ENCODE measurements at places on chromosomes 6 and 20.

DNA sequence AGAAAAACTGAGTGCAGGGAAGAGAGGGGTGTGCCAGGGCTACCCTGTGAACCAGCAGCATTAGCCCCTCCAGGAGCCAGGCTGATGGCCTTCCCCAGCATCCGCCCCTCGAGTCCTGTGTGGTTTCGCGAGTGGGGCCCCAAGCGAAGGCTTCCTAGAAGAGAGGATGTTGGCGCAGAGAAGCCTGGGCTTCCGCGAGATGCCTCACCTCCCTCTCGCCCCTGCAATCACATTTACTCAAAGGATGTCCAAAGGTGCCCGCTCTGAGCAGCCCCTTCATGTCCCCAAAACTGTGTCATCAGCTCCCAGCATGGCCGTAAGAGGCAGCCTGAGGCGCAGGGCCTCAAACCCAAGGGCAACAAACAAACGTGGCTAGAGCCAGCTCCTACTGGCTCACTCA, 111.7 kb downstream of the PREX1 start:
- DNase-seq = no peak

- DNase-seq = no peak
Measured at GRCh38 chr20:49905415-49906091, 9.8 kb downstream of the SPATA2 start.

DNA sequence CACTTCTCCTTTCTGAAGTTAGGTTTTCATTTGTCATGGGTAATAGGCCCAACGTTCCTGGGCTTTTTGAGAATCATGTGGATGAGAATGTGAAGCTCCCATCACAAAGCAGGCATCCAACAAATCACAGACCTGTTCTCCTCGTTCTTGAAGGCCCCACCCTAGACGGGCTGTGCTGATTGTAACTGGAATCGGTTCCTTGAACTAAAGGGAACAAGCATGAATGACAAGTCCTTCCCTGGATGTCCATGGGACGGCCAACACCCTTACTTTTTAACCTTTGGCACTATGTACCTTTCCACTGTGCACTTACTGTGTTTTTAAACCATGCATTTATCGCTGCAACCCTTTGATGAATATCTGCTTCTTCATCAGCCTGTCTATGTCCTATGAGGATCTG, 438.2 kb downstream of the CD83 start:
- DNase-seq = no peak

DNA sequence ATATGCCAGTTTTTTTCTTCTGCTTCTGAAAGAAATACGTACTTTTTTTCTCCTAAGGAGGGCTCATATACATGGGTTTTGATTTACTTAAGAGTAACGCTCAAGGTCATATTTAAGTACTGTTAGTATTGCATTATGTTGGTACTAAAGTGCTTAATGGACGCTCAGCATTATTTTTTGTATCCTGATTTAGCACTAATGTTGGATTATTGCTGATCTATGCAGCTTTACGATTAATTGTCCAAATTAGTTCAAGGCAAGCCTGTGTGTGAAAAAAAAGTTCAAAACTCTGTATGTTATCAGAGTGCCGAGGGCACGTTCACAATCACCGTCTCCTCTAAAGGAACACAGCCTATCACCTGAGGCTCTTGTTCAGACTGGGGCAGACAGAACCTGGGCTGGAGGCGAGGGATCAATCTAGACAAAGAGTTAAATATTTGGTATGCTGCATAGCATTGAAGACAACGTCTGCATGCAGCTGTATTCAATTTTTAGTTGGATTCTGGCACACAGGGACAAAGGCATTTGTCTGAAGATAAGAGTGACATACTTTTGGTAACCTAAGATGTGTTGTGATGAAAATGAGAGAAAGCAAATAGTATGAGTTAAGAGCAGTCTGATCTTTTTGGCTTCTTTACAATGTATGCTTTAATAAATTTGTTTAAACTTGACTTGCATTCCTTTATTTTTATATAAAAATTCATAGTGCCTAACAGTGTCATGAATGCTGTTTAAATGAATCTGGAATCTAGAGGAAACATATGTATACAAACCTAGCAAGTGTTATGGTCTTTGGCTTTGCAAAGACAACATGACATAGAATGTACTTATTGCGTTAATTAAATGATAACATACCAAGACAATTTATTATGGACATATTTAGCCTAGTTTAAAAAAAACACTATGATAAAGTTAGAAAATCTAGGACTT, 341.2 kb downstream of the SAMD5 start:
- no peak for DNase-seq

GRCh38 chr6:116969211-116969863, 92.3 kb downstream of the RFX6 start:
- DNase-seq = no peak

DNA sequence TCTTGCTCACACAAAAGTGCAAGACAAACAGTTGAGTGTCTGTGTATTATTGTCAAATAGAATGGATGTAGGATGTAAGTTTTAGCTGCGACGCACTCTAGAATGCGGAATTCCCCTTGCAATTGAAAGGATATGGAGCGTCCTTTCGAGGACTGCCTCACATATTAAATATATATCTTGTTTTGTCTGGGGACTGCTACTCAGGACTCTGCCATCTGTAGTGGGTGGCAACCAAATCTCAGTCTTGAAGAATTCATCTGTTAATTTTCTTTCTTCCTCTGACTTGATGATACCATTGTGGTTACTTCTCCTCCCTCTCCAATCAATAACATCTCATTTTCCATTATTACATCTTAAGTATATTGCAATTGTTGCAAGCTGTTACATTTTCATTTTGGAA, 121.6 kb downstream of the SOX4 start:
- DNase-seq = no peak

- DNase-seq = no peak
Measured at GRCh38 chr20:20230741-20231140, 137.2 kb upstream of the INSM1 start.

DNA sequence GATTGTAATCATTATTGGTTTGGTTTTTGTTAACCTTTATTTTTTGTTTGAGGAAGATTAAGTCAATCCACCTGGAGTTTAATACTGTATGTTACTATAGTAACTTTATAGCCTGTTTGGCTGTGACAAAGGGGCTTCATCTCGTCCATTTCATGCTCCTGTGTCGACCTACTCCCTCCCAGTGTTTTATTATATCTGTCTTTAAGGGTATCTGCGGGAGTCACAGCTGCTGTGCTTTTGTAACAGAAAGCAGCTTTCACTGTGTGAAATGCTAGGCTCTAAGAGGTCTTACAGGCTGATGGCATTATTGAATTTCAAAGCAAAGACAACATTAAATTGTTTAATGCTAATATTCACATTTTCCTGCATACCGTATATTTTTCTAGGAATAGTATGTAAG, 698.0 kb upstream of the POU3F2 start:
- no peak for DNase-seq

DNA sequence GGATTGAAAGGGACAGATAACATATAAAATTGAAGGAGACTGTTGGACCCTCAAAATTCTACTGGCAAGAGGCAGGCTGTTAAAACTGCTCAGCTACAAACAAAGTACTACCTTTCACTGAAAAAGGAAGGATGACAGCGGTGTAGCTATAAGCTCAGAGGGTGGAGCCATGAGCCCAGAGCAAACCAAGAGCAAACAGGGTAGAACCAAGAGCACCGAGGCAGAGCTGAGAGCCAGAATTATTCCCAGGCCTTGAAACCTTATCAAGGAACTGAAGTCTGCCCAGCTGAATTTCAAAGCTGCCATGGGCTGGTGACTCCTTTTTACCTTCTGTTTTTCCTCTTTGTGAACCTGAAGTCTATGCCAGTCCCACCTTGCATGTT, 74.7 kb upstream of the SLC4A11 start:
- no peak for DNase-seq

- peak; percentile 16 for DNase-seq
Measured at GRCh38 chr6:127403636-127404035, 55.6 kb downstream of the KIAA0408 start.

DNA sequence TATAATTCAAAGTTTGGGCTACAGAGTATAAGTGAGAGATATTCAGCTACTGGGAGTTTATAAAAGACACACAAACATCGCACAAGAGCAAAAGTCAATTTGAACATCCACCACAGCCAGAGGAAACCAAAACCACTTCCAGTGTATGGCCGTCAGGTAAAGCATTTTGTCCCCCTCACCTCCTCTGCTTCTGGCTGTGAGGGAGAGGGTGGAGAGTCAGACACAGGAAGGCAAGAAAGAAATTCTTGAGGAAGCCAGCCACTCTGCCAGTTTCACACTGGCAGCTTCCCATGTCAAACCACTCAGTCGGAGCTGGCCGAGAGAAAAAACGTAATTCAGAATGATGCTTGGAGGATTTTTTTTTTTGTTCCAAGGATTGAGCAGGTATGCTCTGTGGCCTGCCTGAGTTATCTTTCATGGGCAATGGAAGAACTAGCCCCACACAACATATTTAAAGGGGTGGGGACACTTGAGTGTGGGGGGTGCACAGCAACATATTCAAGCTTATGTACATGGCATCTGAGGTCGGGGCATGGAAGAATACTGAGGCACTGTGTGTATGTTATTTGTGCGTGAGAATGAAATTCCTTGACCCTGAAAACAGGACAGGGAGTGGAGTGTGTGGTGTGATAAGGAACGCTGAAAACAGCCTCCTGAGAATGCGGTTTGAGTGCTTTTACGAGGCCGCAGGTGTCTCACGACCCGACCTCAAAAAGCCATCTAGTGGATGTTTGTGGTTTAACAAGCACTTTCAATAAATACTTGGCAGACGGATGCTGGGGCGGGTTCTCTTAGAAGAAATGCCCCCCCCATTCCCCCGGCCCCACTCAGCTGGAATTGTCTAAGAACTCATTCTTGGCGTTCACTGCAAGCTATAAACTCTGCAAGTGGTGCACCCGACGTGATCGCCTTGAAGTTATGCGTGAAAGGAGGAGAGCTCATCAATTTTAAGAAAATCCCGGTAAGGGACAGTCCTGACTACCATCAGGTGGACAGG, 27.5 kb upstream of the ZBTB22 start:
- DNase-seq = no peak

DNA sequence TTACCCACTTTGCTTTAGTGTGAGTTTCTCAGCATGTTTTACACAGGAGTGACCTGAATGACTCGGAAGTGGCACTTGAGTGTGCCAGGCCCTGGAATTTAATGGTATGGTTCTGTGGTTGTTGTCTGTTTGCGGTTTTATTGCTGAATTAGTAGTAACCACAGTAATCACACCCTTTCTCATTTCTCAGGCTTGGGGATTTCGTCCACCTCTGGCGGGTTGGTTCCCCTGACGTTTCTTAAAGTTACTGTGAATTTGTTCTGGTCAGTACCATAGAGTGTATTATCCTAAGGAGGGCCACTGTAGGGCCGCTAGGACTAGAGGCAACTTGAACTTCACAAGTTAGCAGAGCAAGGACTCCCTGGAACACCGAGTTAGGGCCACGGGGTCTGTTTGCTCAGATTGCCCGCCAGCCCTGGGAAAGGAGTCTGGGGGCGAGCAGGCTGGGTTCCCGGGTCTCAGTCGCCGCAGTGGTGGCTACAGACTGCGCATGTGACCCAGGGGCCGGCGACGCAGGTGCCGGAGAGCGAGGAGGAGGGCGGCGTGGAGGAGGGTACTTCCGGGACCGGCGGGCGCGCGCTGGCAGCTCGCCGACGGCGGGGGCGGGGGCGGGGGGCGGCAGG, 546 bp upstream of the KLHL32 start:
- no peak for DNase-seq

- no peak for DNase-seq
Measured at GRCh38 chr6:46325561-46326530, 155.1 kb upstream of the ENPP5 start.

GRCh38 chr6:5155906-5156305, 70.8 kb downstream of the PPP1R3G start:
- DNase-seq = no peak

- no peak for DNase-seq
Measured at GRCh38 chr6:41984623-41985022, 43.0 kb upstream of the CCND3 start.

GRCh38 chr6:154343473-154344308, 12.9 kb downstream of the IPCEF1 start:
- DNase-seq = no peak

DNA sequence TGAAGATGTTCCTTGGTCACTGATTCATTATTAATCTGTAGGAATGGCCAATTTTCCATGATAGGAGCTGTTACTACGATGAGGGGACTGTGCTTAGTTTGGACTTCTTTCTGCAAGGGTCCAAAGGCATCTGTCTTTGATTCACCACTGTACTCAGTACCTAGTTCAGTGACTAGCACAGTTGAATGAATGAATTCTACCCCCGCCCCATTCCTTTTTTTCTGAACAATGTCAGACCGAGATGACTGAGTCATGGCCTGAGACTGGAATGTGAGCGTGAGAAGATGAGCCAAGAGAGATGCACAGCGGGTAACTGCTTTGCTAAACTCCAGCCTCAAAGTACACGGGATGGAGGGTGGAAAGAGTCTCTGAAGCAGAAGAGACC, 419 bp upstream of the SNHG17 start:
- DNase-seq = no peak

- DNase-seq = no peak
Measured at GRCh38 chr20:3635346-3635745, 27.9 kb downstream of the GFRA4 start.

DNA sequence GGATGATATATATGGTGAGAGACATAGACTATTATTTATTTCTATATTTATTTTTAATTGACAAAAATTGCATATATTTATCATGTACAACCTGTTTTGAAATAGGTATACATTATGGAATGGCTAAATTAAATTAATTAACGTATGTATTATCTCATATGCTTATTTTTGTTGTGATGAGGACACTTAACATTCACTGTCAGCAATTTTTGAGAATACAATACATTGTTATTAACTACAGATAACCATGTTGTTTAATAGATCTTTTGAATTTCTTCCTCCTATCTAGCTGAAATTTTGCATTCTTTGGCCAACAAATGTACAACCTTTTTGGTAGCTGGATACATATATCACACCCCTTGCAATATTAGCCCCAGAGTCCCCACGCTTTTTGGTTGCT, 110.7 kb upstream of the CITED2 start:
- no peak for DNase-seq

DNA sequence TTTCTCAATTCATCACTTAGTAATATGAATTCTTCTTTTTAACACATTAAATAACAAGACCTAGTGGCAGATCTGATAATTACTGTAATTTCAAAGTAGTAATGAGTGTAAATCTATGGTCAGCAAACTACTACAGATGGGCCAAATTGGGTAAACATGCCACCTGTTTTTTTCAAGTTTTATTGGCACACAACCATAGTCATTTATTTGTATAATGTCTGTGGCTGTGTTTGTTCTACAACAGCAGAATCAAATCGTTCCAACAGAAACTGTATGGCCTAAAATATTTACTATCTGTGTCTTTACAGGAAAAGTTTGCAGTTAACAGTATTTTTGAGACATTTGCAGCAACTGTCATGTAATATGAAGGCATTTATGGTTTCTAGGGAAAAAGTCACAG, 86.1 kb upstream of the EYA2 start:
- no peak for DNase-seq

DNA sequence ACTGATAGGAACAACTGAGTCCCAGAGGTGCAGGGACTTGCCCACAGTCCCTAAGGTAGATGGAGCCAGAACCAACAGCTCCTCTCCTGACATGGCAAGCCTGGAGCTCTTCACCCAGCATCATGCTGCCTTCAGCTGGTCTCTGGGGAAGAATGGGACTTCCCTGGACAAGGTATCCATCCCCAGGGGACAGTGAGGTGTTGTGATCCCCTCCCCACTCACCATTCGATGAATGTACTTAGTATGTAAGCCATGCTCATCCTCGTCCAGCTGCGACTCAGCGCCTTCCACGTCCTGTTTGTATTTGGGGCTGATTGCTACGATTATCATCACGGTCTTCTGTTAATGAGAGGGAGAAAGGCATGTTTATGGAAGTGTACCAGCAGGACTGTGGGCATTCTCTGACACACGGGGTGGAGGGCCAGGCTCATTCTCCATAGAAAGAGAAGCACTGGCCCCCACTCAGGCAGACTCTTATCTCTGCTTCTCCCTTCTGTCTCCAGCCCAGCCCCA, 39.4 kb downstream of the TRAF3IP2 start:
- DNase-seq = no peak

Measured in GM12892 (cell line).